ENCODE measurements at places on chromosomes 12 and 14.
A peak's percentile ranks its signal among the peaks of the same experiment; 100 is the strongest.

- DNase-seq = peak; percentile 71
These were observed 44.6 kb downstream of the MLXIP start for GRCh38 chr12:122123051-122123760.

GRCh38 chr12:130160711-130161231 is 1.5 kb upstream of the FZD10 start:
- DNase-seq = no peak

DNA sequence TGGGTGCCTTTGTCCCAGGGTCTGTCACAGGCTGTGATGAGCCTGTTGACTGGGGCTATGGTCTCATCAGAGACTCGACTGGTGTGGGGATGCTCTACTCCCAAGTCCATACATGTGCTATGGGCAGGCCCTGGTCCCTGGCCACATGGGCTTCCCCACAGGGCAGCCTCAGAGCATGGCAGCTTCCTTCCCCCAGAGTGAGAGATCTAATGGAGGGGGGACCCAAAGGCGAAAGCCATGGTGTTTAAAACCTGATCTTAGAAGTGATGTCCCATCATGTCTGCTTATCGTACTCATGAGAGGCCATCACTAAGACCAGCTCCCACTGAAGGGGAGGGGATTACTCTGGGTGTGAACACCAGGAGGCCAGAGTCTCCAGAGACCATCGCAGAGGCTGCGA is 279.0 kb upstream of the RTL1 start:
- no peak for DNase-seq

DNA sequence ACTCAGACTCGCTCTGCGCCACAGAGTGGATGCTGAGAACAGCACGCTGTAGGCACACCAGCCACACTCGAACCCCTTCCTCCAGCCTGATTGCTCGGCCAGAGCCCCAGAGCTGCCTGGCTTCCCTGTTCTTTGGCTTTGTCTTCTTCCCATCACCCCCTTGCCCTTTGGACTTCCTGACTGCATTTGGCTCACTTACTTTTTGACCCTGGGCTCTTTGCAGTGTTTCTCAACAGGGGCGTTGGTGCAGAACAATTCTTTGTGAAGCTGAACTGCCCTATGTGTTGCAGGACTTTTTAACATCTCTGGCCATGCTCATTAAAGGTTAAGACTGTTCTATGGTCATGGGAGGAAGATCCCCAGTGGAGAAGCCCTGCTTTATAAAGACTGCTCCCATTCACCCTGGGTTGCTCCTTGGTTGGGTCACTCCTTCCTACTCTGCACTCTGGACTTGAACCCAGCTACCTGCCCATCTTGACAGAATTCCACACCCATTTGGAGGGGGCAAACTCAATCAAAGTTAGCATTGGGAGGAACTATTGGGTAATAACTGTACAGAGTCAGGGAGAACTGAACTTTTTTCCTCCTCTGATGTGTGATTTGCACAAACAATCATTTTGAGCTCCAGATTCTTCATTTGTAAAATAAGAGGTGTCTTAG is 127.7 kb upstream of the PLEKHG7 start:
- no peak for DNase-seq

- no peak for DNase-seq
These were observed 69.1 kb downstream of the ARL6IP4 start for GRCh38 chr12:123049398-123050240.

DNA sequence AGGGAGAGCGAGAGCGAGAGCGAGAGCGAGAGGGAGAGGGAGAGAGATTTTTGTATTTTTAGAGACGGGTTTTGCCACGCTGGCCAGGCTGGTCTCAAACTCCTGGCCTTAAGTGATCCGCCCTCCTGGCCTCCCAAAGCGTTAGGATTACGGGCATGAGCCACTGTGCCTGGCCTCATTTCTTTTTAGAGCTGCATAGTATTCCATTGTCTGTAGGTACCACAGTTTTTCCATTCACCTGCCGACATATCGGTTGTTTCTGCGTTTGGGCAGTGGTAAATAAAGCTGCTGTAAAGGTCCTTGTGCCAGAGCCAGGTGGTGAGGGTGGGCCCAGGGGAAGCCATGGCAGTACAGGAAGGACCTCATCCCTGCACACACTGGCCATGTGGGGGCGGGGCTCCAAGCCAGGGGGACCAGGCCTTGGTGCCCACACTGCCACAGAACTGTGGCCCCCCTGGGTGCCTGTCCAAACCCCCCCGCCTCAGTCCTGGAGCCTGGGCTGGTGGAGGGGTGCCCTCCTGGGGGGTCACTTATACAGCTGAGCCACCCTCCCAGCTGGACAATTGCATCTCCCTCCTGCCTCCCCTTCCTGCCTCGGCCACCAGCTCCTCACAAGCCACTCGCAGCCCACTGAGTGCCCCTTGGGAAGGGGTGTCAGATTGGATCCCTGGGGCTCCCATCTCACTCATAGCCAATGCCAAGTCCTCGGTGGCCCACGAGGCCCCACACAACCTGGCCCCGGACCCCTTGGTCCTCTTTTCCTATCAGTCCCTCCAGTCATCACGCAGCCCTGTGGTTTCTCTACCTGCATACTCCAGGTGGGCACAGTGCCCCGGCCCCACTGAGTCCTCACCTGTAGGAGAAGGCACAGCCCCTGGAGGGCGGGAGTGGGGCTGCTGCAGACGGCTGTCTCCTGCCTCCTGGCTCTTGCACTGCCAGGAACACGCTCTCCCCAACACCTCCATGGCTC is 1.7 kb upstream of the PUS1 start:
- no peak for DNase-seq

DNA sequence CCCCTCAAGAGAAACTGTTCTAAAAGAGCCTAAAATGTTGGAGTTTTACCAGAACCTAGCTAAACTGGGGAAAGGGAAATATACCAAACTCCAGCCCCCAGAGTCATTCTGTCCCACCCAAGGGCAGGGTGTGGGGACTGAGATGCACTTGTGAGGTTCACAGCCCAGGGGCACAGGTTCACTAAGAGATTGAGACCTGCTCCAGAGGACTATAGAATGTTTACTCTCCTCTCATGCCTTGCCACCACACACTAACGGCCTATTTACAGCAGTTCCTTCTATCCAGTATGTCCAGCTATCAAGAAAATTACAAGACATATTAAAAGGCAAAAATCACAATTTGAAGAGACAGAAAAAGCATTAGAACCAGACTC is 60.6 kb upstream of the PARP11 start:
- no peak for DNase-seq

DNA sequence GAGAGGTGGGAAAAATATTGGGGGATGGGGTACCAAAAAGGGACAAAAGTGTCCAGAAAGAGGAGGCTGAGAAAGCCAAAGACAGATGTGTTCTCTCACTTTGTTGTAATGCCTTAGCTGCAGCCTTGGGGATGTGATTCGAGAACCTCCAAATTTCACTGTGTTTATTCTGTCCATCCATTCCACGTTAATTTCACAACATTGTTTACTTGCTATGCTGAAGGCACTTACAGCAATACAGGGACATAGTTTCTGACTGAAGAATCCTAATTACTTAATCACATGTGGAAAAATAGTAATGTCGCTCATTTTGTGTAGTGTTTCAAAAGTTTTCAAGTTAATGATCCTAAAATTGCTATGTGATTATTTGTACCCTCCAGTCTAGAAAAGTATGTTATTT is 146.2 kb upstream of the SLC38A2 start:
- no peak for DNase-seq

- no peak for DNase-seq
These were observed 437.3 kb downstream of the TMEM132D start for GRCh38 chr12:129466499-129466898.

DNA sequence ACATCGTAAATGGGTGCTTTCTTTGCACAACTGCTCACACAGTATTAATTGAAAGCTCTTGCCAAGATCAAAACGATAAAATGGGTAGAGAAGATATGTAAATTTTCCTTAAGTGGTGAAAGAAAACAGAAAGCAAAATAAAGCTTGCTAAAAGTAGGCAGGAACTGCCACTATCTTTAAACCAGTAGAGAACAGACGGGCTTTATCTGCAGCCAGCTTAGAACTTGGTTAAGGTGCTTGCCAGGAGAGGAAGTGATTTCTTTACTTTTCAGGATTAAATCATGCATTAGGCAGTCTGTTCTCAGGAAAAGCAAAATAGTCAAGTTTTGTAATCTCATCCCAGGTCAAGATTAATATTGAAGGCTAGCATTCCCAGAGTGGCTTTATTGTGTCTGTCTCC is 56.9 kb upstream of the CCDC175 start:
- DNase-seq = no peak

- DNase-seq = no peak
These were observed 175.9 kb upstream of the C14orf180 start for GRCh38 chr14:104403421-104404220.

DNA sequence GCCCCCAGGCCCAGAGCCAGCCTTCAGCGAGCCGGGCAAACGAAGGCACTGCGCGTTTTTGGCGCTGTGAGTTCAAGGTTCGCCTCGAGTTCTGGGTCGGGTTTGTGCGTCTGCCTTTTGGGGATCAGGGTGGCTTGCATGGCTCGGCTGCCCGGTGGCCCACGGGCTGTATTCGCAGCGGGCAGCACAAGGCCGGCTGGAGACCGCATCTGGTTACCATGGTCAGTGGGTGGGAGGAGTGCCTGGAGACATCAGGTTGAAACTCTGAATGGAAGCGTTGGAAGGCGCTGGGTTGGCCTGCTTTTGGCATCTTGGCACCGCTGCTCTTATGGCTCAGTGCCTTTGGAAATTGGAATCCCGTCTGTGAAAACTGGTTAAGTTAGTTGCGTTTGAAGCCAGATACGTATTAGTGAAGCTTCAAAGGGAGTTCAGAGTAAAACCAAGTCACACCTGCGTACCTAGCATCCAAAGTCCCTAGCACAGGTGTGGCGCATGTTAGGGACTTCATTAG is 50.9 kb downstream of the SNAPC1 start:
- DNase-seq = no peak

- no peak for DNase-seq
These were observed 21.5 kb downstream of the EFCAB11 start for GRCh38 chr14:89933002-89933401.

- DNase-seq = no peak
These were observed 316.8 kb downstream of the SSPN start for GRCh38 chr12:26512213-26512612.

- DNase-seq = peak; percentile 20
These were observed 12.8 kb downstream of the DIP2B start for GRCh38 chr12:50517421-50518048.

DNA sequence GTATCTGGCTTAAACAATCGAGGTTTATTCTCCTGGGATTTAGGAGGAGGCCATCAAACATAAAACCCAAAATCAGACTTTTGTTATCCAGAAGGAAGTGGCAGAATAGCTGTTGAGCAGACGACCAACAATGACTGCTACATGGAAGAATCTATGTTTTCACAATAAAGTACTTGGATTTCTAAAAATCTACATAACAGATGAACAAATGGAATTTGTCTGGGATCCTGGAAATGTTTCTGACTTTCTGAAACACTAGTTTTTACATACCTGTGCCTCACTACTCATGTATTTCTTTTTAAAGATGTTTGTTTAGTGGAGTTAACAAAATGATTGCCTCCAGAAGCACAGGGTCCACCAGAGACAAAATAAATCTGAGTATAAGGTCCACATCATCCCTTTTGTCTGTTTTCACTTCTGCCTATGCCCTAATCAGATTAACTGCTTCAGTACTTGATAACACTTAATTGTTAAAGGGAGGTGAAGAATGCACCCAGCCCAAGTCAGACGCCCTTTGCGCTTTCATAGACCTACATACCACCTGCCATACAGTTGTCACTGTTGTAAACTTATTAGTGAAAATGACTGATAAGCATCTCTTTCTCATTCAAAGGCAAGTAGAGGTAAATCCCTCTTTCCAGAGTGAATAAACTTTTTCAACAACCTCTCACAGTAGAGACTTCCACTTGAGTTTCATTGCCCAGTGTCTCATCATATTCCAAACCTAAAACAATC is 164.6 kb downstream of the EGLN3 start:
- no peak for DNase-seq

DNA sequence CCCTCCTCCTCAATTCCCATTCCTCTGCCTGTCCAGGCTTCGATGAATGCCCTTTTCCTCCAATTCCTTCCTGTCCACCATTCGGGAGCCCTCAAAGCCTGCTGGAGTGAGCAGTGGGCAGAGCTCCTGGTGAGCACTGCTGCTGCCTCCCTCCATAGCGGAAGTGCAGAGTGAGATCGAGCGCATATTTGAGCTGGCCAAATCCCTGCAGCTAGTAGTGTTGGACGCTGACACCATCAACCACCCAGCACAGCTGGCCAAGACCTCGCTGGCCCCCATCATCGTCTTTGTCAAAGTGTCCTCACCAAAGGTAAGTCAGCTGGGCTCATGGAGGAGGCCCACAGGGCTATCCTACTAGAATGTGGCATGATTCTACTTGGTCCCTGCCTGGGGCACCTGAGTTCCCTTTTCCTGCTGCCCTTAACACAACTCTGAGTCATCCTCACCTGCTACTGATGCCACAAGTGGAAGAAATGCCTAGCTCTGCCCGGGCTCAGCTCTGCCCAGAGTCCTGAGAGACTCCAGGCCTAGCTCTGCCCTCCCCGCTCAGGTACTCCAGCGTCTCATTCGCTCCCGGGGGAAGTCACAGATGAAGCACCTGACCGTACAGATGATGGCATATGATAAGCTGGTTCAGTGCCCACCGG is 8.0 kb downstream of the CACNB3 start:
- peak; percentile 66 for DNase-seq

- DNase-seq = no peak
These were observed 1.4 kb downstream of the LRTM2 start for GRCh38 chr12:1821805-1822204.

DNA sequence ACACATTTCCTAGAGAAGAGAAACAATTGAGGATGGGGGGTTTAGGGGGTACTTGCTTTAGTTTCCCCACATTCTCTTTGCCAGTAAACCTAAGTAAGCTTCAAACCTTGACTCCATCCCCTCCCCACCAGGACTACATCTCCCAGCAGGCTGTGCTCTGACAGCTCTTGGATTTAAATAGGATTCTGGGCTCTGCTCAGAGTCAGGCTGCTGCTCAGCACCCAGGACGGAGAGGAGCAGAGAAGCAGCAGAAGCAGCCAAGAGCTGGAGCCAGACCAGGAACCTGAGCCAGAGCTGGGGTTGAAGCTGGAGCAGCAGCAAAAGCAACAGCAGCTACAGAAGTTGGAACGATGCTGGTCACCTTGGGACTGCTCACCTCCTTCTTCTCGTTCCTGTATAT is 20.6 kb downstream of the RDH12 start:
- DNase-seq = no peak

GRCh38 chr12:49706351-49707127 is 666 bp downstream of the FMNL3 start:
- peak; percentile 38 for DNase-seq
